ENCODE measurements at places on chromosomes 1 and 21.

- H3K4me3 ChIP-seq, result no peak overlapping the region
- no peak for DNase-seq
- no peaks in the 10 kb centered on the region for H3K27me3 ChIP-seq
- H3K4me1 ChIP-seq, result no peaks in the 10 kb centered on the region
- no peaks in the 10 kb centered on the region for H3K36me3 ChIP-seq
- no peak overlapping the region for H3K27ac ChIP-seq
These were observed 34.8 kb upstream of the CREG1 start for GRCh38 chr1:167588361-167588760.

DNA sequence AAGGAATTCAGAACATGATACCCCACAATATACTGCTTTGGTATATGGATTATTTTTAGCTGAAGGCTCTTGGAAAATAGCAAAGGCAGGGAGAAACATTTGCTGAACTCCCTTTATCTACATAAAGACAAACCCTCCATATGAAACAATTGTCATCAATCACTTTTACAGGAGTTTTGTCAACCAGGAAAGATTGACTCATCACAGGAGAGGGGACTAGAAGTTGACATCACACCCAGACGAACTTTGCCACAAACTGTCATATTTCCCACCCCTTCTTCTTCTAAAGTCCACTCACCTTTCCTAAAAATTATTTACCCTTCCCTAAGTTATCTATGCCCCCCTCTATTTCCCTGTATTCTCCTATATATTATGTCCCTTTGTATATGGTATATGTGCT lies 47.9 kb downstream of the RBM11 start:
- H3K36me3 ChIP-seq, result no peaks in the 10 kb centered on the region
- no peaks in the 10 kb centered on the region for H3K27me3 ChIP-seq
- no peak overlapping the region for H3K4me3 ChIP-seq
- H3K4me1 ChIP-seq, result no peaks in the 10 kb centered on the region
- no peak for DNase-seq

GRCh38 chr21:33360281-33360680 lies 35.5 kb downstream of the IFNAR1 start:
- DNase-seq, result no peak
- H3K4me1 ChIP-seq, result peaks cover 4% of the 10 kb centered on the region
- H3K36me3 ChIP-seq, result peaks cover 19% of the 10 kb centered on the region
- H3K27me3 ChIP-seq, result peaks cover 2% of the 10 kb centered on the region
- no peak overlapping the region for H3K27ac ChIP-seq

GRCh38 chr1:26537951-26538352 lies 8.4 kb downstream of the RPS6KA1 start:
- no peak overlapping the region for H3K27ac ChIP-seq
- H3K27me3 ChIP-seq, result no peaks in the 10 kb centered on the region
- peaks cover 10% of the 10 kb centered on the region for H3K4me1 ChIP-seq
- peaks cover 5% of the 10 kb centered on the region for H3K36me3 ChIP-seq

GRCh38 chr1:150544204-150544603 lies 5.0 kb upstream of the ADAMTSL4 start:
- peaks cover 5% of the 10 kb centered on the region for H3K27me3 ChIP-seq
- no peaks in the 10 kb centered on the region for H3K36me3 ChIP-seq
- no peak overlapping the region for H3K27ac ChIP-seq
- no peak overlapping the region for H3K4me3 ChIP-seq
- H3K4me1 ChIP-seq, result peaks cover 12% of the 10 kb centered on the region

GRCh38 chr1:93579891-93580290 lies 101.7 kb downstream of the BCAR3 start:
- no peak overlapping the region for H3K27ac ChIP-seq
- no peaks in the 10 kb centered on the region for H3K27me3 ChIP-seq
- H3K4me3 ChIP-seq, result no peak overlapping the region

GRCh38 chr1:9711466-9712020 lies 60.0 kb downstream of the PIK3CD start:
- DNase-seq, result no peak
- no peak overlapping the region for H3K27ac ChIP-seq
- peaks cover 18% of the 10 kb centered on the region for H3K36me3 ChIP-seq
- H3K4me1 ChIP-seq, result peaks cover under 1% of the 10 kb centered on the region

DNA sequence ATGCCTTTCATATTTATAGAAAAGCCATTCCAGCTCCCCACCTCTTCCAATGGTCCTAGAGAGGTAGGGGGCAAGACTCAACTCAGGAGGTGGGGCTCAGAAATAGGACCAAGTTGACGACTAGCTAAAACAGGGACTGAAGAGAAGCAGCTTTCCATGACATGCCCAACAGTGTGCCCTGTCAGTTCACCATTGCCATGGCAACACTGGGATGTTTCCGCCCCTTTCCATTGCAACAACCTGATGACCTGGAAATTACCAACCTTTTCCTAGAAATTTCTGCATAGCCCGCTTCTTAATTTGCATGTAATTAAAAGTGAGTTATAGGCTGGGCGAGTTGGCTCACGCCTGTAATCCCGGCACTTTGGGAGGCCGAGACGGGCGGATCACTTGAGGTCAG lies 22.4 kb upstream of the INTS3 start:
- H3K4me3 ChIP-seq, result no peak overlapping the region
- H3K27ac ChIP-seq, result no peak overlapping the region
- H3K27me3 ChIP-seq, result no peaks in the 10 kb centered on the region
- H3K36me3 ChIP-seq, result no peaks in the 10 kb centered on the region
- no peaks in the 10 kb centered on the region for H3K4me1 ChIP-seq

GRCh38 chr1:163361123-163361934 lies 39.6 kb downstream of the NUF2 start:
- peaks cover 3% of the 10 kb centered on the region for H3K4me1 ChIP-seq
- H3K27ac ChIP-seq, result no peak overlapping the region
- H3K27me3 ChIP-seq, result no peaks in the 10 kb centered on the region
- DNase-seq, result peak; percentile 72
- no peaks in the 10 kb centered on the region for H3K36me3 ChIP-seq

DNA sequence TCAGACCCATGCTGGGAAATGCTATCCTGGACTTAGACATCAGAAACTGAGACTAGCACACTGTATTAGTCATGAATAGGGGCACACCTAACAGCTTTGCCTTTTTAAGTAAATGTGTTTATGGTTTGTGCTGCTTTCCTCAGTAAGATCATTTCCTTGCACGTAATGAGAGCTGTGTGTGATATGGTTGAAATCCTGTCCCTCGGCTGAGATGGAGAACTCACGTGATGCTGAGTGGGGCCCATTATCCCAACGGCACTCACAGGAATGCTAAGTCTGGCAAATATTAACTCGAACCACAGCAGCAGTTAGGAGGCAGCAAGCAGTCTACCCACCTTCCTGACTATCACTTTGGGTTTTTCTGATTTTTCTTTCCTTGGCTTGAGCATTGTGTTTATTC lies 38.2 kb downstream of the BCL9 start:
- H3K27ac ChIP-seq, result no peak overlapping the region
- H3K4me1 ChIP-seq, result no peaks in the 10 kb centered on the region
- no peak for DNase-seq
- H3K27me3 ChIP-seq, result no peaks in the 10 kb centered on the region
- H3K4me3 ChIP-seq, result no peak overlapping the region

DNA sequence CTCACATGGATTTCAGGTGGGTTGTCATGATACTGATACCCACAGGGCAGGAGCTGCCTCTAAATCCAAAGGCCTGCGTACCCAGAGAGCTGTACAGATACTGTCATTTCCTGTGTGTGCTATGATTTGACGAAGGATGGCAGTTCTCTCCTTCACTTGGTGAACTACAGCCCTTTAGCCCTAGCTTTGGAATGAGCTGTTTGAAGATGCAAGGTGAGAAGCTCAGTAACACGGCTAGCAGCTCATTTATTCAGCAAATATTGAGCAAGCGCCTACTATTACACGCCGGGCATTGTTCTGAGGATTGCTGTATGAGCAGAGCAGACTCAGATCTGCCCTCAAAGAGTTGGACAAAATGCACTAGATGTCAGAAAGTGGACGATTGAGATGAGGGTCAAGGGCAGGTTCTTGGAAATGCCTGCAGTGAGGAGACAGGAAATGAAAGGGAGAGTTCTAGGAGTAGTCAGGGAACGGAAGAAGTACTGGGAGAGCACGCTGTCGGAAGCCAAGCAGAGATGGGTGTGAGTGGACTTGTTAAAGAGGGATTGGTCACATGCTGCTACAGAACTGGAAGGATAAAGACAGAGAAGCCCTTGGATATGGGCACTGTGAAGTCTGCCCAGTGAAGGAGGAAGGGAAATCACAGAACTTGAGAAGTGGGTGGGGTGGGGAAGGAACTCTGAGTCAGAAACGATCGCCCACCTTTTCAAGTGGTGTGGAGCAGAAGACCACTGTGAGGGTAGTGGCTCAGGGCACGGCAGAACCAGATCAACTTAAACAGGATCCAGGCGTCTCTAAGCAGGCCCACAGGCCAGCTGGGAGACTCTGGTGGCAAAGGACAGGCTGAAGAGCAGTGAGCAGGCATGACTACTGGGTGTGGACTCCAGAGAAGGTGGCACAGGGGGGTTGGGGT lies 7.1 kb downstream of the PTGFRN start:
- no peaks in the 10 kb centered on the region for H3K27me3 ChIP-seq
- H3K4me3 ChIP-seq, result no peak overlapping the region
- no peaks in the 10 kb centered on the region for H3K36me3 ChIP-seq
- H3K27ac ChIP-seq, result peak overlapping the region; percentile 52
- peak; percentile 56 for DNase-seq
- H3K4me1 ChIP-seq, result peaks cover 23% of the 10 kb centered on the region

- H3K4me1 ChIP-seq, result no peaks in the 10 kb centered on the region
- no peak overlapping the region for H3K27ac ChIP-seq
- DNase-seq, result no peak
- no peaks in the 10 kb centered on the region for H3K36me3 ChIP-seq
- H3K27me3 ChIP-seq, result no peaks in the 10 kb centered on the region
These were observed 12.7 kb upstream of the PDPN start for GRCh38 chr1:13570924-13571323.

GRCh38 chr1:57674801-57675200 lies 250.9 kb upstream of the DAB1 start:
- no peak for DNase-seq
- H3K4me1 ChIP-seq, result no peaks in the 10 kb centered on the region
- H3K27ac ChIP-seq, result no peak overlapping the region
- H3K4me3 ChIP-seq, result no peak overlapping the region
- H3K27me3 ChIP-seq, result no peaks in the 10 kb centered on the region
- H3K36me3 ChIP-seq, result no peaks in the 10 kb centered on the region

- H3K27ac ChIP-seq, result peak overlapping the region; percentile 78
- peak overlapping the region; percentile 64 for H3K4me3 ChIP-seq
- DNase-seq, result peak; percentile 28
- no peaks in the 10 kb centered on the region for H3K27me3 ChIP-seq
These were observed 558 bp upstream of the BTG3 start for GRCh38 chr21:17613242-17613676.

DNA sequence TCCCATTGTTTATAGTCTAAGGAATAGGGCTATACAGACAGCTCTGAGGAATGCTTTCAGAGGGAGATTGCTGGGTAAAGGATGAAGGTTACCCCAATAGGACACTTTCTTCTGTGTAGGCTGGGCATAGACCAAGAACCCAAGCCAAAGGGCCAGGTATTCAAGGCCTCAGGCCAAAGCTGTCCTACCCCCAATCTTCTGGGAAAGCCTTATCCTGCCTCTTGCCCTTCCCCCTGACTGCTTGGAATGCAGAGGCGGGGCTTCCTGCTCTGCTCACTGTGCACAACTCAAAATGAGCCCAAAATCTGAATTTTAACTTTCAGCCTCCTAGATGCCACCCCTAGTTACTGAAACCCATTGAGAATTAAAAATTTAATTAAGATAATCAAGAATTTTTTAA lies 2.2 kb downstream of the OR10Z1 start:
- H3K27me3 ChIP-seq, result no peaks in the 10 kb centered on the region
- no peak overlapping the region for H3K4me3 ChIP-seq
- H3K36me3 ChIP-seq, result no peaks in the 10 kb centered on the region
- H3K4me1 ChIP-seq, result no peaks in the 10 kb centered on the region
- no peak overlapping the region for H3K27ac ChIP-seq

GRCh38 chr1:30405081-30405480 lies 318.3 kb downstream of the MATN1 start:
- H3K36me3 ChIP-seq, result no peaks in the 10 kb centered on the region
- peaks cover 11% of the 10 kb centered on the region for H3K4me1 ChIP-seq
- H3K27ac ChIP-seq, result no peak overlapping the region
- no peak for DNase-seq
- no peak overlapping the region for H3K4me3 ChIP-seq
- no peaks in the 10 kb centered on the region for H3K27me3 ChIP-seq

DNA sequence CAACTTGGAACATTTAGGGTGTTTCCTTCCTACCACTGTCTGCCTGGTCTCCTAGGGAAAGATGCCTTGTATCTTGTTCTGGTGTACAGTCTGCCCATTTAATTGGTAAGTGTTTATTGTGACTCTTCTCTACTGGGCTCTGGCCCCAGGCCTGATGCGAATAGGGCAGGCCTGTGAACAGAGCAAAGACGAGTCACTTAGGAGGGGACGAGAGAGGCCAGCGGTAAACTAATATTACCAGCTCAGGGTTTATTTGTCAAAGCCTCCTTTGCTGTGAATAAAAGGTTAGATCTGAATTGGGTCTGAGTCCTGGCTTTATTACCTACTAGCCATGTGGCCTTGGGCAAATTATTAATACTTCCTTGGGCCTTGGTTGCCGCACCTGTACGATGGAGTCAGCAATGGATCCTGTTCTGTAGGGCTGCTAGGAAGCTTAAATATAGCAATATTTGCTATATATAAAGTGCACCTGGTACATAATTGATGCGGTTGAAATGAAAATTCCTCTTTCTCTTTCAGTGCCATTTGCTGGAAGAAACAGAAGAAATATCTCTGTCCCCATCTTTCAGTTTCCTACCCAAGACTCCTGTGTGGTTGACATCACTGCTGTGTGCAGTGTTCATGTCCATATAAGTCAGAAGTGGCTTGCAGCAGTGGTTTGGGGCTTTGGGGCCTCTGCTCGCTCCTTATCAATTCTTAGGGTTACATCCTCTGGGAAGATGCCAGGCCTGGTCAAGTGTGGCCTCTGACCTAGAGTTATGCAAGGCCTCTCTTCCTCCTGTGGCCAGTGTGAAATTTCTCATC lies 32.4 kb downstream of the MAPKAPK2 start:
- no peaks in the 10 kb centered on the region for H3K27me3 ChIP-seq
- H3K4me3 ChIP-seq, result no peak overlapping the region
- no peaks in the 10 kb centered on the region for H3K36me3 ChIP-seq

GRCh38 chr1:150148837-150149270 lies 862 bp upstream of the PLEKHO1 start:
- peaks cover 17% of the 10 kb centered on the region for H3K36me3 ChIP-seq
- peaks cover 17% of the 10 kb centered on the region for H3K4me1 ChIP-seq
- H3K27ac ChIP-seq, result peak overlapping the region; percentile 91
- H3K27me3 ChIP-seq, result no peaks in the 10 kb centered on the region
- peak overlapping the region; percentile 86 for H3K4me3 ChIP-seq

- H3K36me3 ChIP-seq, result no peaks in the 10 kb centered on the region
- H3K4me3 ChIP-seq, result no peak overlapping the region
- no peaks in the 10 kb centered on the region for H3K4me1 ChIP-seq
- no peak for DNase-seq
- no peaks in the 10 kb centered on the region for H3K27me3 ChIP-seq
- H3K27ac ChIP-seq, result no peak overlapping the region
These were observed 73.9 kb upstream of the NR5A2 start for GRCh38 chr1:199953651-199954050.
